SW480 (cell line): ENCODE measurements at places on chromosomes 12 and 14.

DNA sequence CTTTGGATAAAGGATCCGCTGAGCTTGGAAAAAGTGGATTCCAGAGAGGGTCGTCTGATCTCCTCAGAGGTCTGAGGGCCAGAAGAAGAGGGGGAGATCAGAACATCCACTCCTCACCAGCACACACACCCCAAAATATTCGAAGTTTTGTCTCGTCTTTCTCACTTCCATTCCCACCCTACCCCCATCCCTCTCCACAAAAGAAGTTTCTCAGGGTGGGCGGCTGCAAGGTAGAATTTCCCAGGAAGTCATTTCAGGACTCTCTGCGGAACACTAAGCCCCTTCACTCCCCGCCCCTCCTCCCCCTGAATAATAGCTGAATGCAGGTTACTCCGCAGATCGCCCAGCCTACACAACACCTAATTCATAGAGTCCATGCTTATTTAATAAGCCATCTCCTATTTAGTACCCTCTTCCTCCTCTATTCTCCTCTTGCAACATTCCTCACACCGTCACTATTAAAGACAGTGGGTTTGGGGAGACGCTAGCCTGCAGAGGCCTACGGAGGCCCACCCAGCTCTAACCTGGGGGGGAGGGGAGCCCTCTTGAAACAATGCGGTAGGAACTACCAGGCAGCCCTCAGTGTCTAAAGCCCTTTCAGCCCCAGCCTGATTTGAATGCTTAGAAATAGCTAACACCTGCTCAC, 649 bp upstream of the SALL2 start:
- no peak for DNase-seq

DNA sequence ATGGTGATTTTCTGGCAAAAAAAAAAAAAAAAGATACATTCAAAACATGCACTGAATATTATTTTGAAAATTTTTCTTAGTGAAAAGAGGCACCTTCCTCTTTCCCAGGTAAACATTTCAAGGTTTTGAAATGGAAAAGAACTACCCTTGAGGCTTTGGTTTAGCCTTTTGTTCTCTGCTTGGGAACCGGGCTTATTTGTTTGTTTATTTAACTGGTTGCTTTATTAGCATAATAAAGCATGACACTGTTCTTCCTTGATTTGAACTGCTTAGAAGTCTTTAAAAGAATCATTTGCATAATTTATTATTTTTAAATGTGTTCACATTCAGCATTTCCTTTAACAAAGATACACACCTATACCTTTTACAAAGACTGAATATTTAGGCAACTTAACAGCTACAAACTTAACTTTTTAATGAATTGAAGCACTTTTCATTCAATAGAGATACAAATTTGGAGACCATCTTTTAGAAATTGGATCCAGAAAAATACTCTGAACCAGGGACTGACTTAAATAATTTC, 174.5 kb downstream of the FBXL14 start:
- DNase-seq = no peak

- DNase-seq = peak; percentile 44
These were observed 484 bp downstream of the ALKBH1 start for GRCh38 chr14:77707355-77707723.

DNA sequence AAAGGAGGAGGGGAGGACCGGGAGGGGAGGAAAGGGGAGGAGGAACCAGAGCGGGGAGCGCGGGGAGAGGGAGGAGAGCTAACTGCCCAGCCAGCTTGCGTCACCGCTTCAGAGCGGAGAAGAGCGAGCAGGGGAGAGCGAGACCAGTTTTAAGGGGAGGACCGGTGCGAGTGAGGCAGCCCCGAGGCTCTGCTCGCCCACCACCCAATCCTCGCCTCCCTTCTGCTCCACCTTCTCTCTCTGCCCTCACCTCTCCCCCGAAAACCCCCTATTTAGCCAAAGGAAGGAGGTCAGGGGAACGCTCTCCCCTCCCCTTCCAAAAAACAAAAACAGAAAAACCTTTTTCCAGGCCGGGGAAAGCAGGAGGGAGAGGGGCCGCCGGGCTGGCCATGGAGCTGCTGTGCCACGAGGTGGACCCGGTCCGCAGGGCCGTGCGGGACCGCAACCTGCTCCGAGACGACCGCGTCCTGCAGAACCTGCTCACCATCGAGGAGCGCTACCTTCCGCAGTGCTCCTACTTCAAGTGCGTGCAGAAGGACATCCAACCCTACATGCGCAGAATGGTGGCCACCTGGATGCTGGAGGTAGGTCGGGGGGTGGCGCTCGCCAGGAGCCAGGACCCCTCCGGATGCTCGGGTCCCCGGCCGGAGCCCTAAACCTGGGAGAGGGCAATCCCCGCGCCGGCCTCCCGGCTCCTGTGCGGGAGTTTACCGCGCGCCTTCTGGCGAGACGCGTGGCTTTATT, at the start of gene CCND2:
Gene CCND2 (plus strand): TSS at position 111 of the 744 bp plus-strand sequence. CDS start 279 bp downstream, at position 390.
- peak; percentile 98 for DNase-seq

DNA sequence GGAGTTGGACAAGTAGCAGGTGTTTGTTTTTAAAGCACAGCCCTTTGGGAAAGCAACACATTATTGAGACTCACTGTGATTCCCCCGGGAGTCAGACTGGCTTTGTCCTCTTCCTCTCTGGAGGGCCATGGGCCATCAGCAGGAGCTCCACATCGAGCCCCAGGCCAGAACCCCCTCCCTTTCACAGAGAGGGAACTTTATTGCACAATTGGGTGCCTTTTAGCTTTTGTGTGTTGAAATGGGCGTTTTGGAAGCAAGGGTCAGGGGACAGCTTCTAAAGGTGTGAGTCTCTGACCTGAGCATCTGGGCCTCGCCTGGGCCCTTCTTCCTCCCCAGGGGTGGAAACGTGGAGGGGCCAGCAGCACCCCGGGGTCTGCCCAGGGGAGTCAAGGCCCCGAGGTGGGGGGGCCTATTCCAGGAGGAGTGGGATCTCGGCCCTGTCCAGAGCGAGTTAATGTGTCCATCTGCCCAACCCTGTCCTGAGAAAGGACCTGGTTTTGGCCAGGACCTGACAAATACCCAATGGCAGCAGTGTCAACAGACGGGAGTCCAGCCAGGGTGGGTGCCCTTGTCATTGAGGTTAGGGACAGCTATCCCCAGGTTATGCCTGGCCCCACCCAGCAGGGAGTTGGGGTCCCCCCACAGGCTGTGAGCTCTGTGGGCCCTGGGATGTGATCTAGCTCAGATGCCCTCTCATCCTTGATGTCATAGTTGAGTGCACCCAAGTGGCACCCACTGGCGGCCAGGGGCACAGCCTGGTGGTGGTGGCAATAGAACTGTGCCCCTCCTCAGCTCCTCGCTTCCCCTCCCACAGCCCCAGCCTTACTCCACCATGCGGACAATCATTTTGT, 37.1 kb downstream of the SLC8B1 start:
- DNase-seq = no peak

- DNase-seq = no peak
These were observed 34.8 kb downstream of the TMCC3 start for GRCh38 chr12:94615260-94616181.

DNA sequence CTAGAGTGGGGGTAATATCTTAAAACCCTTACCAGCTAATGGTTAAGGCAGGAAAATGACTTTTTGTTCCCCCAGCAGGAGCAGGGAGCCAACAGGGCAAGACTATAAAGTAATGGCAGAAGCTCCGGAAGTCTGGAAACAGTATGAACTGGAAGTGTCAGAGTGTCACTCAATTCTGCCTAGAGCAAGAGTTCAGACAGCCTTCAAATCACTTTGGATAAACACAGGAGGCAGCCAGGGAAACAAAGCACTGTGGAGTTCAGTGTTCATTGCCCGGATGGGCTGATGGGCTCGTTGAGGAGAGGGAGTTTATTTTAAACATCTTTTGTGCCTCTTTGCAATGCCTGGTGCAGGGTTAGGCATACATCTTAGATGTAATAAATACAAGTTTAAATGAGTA, 16.5 kb upstream of the DYRK2 start:
- no peak for DNase-seq

DNA sequence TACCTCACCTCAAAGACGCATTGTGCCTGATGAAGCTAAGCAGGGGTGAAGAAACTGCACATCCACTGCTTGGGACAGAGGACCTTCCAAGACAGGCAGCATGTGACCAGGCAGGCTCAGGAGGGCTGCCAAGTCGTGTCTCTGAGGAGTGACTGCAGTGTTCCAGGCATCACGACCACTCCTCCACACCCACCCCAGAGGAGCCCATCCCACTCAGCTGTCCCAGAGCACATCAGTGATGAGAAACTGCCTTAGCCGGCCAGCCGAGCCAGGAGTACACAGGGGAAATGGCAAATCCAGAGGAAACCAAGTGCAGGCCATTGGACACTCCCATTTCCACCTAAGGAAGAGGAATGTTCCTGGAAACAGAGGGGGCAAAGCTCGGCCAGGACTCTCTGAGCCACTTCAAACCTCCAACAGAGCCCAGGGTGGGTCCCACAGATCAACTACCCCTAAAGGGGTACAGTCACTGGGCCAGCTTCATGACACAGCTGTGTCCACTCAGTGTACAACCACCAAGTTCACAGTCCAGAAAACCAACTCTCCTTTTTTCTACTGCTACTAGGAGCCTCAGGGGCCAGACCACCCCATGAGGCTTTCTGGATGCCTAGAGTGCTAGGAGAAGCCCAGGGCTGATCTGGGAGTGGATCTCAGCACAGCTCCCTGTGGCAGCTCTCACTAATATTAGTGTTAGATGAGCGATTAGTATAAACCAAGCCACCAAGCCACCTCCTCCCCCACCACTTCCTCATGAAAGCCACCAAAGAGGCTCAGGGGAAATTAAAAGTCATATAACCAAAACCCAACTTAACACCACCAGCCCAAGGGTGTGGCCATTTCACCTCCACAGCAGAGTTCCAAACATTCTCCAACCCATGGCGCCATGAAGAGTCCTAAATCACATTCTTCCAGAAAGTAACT, 15.4 kb downstream of the PXN start:
- DNase-seq = no peak

DNA sequence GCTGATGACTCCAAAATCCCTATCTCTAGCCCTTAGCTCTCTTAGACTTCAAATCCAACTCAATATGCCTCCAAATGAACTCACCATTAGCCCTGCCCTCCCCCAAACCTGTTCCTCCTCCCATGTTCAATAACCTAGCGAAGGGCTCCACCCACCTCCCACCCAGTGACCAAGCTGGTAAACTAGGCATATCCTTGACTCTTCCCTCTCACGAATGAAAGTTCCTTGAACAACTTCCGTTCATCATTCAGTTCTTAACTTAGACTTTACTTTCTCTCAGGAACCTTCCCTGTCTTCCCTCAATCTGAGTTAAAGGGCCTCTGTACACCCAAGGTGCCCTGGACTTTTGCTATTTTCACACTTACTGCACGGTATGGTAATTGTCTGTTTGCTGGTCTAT, 1.9 kb upstream of the KLHDC1 start:
- no peak for DNase-seq
